ENCODE measurements at places on chromosomes 12 and 14. TPM values are rescaled to one million over a fixed set of nuclear protein-coding genes. Genes with fewer than 3 reads are reported as not detected.
A peak's percentile ranks its signal among the peaks of the same experiment; 100 is the strongest.

Gene FIGNL2
- 5.5 TPM for polyA plus RNA-seq

- peak; percentile 40 for DNase-seq
Observed at GRCh38 chr14:50116966-50117365, 594 bp upstream of the VCPKMT start.

DNA sequence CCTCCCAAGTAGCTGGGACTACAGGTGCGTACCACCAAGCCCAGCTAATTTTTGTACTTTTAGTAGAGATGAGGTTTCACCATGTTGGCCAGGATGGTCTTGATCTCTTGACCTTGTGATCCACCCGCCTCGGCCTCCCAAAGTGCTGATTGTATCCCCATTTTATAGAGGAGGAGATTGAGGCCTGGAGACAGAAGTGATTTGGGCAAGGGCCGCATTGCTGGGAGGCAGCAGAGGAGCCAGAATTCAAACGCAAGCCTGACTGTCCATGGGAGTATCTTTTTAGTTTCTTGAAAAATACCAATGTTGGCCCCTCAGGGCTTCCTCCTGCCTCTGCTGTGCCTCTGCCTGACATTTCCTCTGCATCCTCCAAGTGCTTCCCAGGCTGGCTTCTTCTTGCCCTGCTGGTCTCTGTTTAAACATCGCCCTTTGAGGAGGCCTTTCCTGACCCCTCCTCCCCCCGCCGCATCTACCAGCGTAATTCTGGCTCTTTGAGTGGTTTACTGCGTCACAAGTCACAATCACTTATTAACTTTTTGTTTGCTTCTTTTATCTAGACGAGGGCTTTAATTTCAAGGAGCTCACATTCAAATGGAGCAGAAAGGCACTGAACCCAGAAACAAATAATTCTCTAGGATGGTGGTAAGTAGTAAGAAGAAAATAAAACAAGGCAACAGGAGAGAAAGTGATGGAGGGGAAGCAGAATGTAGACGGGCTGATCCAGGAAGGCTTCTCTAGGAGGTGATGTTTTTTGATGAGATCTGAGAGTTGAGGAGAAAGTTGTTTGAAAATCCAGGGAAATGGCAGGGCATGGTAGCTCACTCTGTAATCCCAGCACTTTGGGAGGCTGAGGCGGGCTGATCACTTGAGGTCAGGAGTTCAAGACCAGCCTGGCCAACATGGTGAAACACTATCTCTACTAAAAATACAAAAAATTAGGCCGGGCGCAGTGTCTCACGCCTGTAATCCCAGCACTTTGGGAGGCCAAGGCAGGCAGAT is 91.0 kb upstream of the MED13L start:
- no peak for DNase-seq

DNA sequence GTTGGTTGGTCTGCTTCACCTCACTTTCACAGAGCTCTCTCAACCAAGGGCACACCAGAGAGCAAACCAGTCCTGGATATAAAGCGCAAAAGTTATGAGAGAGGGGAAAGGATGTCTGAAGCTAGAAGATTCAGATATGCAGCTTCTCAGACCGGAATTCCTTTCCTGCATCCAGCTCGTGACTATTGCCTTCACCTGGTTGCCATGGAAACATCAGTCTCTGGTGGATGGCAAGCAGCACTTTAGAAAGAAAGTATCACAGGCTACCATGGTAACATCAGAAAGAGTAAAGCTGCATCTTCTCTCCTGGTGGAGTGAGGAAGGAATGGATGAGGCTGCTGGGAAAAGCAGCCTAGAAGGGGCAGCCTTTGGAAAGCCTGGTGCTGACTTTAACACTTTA is 13.7 kb downstream of the REM2 start:
- DNase-seq, result no peak

DNA sequence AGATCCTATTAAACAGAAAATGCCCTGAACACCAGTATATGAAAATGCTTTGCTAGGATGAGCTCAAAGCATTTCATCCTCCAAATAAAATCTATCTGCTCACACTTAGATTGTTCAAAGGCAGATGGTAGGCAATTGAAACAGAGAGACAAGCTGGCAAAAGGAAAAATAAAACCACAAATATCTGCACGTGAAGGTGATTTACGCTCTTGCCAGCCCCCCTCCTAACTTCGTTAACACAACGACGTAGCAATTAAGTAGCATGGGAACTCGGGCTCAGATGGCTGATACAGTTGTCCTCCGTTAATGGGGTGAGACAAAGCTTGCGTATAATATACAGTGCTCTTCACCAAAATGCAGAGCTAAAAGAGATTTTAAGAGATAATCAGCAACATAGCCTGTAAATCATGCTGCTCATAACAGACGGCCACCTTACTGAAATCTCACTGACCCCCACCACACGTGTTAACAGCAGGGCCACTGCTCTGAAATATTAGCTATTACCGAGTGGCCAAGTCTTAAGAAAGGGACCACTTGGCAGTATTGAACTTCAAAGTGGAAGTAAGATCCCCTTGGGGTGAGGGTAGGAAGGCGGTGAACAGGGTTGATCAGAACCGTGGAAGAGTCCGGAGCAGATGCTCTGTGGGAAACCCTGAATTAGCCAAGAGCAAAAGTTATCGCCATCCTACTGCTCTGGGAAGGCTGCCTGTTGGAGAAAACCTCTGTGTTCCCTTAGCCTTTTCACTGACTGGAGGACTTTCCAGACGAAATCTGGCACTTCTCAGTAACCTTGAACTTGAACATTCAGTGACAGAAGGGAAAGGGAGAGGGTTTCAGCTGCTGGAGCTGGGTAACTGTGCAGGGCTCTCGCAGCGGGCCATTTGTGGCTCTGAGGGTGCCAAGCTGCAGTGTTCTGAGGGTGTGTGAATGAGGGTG is 23.1 kb downstream of the ETV6 start:
- DNase-seq, result no peak

GRCh38 chr12:59620326-59620725 is 24.5 kb downstream of the SLC16A7 start:
- no peak for DNase-seq

DNA sequence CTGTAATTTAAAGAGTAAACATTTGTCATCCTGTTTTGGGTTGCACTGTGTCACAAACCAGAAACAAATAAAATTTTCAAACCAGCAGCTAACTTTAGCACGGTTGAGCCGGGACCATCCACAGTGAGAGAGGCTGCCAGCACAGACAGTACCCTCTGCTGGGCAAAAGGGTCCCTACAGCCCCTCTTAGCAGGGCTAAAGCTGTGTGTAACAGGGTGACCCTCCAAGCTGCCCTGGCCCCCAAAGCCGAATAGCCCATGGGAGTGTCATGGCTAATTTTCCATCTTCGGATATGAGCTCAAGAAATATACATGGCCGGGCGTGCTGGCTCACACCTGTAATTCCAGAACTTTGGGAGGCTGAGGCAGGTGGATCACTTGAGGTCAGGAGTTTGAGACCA is 157.1 kb upstream of the GRIN2B start:
- DNase-seq, result no peak

DNA sequence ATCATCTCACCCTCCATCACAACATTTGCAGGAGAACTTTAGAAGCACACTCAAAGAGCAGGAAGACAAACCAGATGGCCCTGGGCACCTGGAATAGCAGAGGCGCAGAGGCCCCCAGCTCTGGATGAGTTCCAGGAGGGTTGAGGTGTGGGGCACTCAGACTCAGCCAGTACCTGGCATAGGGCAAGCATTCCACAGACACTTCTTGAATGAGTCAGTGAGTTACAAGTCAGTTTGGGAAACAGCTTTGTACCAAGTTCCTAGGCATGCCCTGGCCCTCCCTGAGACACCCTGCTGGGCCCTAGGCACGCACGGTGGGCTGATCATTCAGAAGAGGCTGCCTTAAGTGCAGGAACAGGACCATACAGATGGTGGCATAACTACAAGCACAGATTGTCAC is 54.3 kb downstream of the MAP3K9 start:
- no peak for DNase-seq

Measured in right renal pelvis (tissue), 4 donors.